Jurkat, Clone E6-1 (cell line): ENCODE measurements at places on chromosomes 7 and 10.

DNA sequence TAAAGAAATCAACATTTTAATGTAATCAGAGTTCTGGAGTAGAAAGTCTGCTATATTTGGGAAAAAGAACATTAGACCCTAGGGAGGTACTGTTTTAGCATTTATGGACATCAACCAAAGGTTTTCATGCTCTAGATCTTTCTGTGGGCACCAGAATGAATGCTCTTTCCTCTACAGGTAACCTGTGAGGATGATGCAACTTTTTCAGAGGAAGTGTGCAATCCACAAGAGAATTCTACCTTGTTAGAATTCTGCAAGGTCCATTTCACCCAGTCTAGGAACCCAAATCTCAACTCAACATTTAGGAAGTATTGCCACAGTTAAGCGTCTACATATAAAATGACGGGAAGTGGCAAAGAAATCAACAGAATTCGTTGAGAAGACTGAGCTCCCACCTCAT lies 139.9 kb upstream of the FAM171A1 start:
- no peak for DNase-seq

DNA sequence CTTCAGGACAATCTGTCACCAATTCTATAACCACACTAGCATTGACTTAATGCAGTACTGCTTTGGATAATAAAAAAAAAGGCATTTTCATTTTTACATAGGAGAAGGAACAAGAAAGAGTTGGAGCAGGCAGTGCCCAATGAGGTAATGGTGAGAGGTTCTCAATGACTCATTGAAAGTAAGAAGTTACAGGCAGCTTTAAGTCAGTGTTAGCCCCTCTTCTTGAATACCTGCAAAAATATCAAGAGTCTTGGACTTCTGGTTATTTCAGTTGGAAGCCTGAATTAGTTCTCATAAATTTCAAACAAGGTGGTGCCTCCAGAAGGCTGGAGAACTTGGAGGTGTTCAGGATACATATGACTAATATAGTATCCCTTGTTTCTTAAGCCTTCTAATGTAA lies 422.5 kb downstream of the HTR7 start:
- no peak for DNase-seq

DNA sequence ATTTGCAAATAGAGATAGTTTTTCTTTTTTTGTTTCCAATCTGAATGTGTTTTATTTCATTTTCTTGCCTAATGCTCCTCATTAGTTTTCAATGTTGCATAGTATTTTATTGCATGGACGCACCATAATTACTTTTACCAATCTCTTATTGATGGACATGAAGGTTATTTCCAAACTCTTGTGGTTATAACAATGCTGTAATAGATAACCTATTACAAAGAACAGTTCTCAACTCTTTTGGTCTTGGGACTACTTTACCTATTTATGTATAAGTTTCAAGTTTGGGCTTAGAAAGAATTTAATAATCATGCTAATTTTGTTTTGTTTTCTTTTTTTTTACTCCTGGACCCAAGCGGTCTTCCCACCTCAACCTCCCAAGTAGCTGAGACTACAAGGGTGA lies 7.0 kb downstream of the SHLD2 start:
- no peak for DNase-seq

DNA sequence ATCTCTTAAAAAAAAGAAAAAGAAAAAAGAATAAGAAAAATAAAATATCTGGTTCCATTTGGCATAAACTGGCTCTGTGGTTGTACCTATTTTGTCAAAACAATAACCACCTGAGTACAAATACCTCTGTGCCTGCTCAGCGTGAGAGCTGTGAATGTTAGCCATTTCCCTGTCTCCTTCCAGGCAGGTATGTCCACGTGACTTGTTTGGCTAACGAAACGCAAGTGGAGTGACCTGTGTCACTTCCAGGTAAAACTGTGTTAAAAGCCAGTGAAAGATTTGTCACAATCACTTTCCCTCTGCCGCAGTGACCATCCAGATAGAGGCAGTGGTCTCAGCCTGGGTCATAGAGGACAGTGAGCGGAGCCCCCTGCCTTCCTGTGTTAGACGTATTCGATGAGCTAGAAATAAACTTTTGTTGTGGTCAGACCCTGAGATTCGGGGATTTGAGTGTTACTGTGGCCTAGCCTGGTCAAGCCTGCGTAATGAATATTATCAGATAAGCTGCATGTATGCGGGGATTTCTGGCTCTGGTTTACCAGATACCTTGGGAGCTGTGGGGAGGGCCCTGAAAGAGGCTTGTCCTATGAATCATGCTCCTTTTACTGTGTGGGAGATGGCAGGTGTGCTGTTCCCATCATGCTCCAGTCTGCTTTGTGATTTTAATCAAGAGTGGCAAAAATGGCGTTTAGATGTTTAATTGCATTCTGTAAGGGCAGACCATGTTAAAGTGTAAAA lies 3.8 kb downstream of the PTER start:
- DNase-seq, result no peak

- no peak for DNase-seq
Observed at GRCh38 chr7:85479918-85480643, 293.2 kb upstream of the SEMA3D start.

- DNase-seq, result no peak
Observed at GRCh38 chr7:999941-1000935, 17.3 kb downstream of the CYP2W1 start.

GRCh38 chr7:379456-380138 lies 89.6 kb downstream of the FOXL3 start:
- DNase-seq, result no peak

GRCh38 chr10:52949899-52950298 lies 177.3 kb upstream of the MBL2 start:
- peak; percentile 6 for DNase-seq

- peak; percentile 3 for DNase-seq
Observed at GRCh38 chr10:102268375-102268888, 23.1 kb downstream of the GBF1 start.

DNA sequence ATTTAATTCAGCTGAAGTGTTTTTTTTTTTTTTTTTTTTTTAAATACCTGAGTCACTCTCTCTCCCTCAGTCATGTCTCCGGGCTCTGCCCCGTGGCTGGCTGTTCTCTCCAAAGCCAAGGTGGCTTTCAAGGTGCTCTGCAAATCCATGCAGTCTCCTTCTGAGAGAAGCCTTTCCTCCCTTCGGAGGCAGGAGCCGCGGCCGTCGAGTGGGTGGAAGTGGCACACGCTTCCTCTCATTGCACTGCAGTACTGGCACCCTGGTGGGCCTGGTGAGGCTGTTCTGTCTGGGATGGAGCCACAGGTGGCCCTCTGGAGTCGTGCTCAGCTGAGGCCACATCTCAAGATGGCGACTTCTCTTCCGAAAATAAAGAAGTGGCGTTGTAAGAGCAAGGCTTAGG lies 221.8 kb downstream of the GLRX3 start:
- no peak for DNase-seq

DNA sequence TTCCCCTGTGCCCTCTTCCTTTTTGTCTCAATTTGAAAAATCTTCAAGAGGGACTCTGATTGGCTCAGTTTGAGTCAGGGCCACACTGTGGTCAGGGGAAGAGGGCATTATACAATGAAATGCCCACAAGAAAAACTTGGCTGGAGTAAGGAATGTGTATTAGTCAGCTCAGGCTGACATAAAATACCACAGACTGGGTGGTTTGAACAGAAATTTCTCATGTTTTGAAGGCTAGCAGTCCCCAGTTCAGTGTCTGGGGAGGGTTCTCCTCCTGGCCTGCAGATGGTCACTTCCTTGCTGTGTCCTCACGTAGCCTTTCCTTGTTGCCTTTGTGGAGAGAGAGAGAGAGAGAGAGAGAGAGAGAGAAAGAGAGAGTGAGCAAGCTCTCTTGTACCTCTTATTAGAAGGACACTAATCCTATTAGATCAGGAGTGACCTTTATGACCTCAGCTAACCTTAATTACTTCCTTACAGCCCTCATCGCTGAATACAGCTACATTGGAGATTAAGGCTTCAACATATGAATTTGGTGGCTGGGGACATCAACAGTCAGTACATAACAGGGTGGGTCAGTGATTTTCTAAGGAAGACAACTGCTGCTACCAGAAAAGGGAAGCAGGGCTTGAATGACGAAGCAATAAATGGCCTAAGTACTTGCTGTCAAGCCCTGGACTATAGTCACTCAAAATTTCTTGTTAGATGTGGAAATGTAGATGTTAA lies 25.8 kb upstream of the FAM13C start:
- no peak for DNase-seq

DNA sequence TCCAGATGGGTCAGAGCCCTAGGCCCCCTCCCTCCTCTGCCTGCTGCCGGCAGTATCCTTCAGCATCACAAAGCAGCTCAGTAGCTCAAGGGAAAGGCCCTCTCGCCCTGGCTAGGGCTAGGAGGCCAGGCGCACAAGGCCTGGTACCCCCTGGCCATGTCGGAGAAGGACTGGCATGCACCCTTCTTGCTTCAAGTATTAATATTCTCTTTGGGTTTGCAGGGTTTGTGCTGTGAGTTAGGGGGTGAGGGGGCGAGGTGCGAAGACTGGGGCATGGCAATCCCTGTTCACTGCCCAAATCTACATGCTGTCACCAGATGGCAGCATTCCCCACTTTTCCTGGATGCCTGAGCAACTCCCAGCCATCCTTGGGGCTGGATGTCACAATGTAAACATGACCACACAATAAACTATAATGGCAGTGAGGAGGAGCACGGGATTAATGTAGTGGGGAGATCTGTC lies 105.2 kb downstream of the NEURL1 start:
- DNase-seq, result no peak

DNA sequence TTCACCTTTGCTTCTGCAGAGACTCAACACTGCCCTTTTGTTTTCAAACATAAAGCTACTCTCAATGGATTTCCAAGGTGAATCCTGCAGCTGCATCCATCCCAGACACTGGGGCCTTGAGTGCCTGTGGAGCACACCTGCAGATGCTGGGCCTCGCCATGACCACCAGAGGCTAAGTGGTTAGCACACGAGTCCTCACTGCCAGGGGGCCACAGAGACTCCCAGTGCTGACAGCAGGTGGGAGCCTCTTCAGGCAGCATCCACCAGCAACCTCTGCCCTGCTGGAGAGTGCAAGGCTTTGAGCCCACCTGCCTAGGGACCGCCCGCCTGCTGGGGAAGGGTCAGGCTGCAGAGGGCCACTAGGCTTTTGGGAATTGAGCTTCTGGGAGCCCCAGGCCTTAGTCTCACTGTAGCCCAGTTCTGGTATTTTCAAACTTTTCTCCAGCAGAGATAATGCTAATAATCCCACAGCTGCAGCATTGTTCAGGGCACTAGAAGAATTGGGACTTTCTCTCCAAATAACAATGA lies 9.4 kb upstream of the HPS1 start:
- no peak for DNase-seq

GRCh38 chr7:128029405-128029995 lies 1.7 kb downstream of the LRRC4 start:
- no peak for DNase-seq

DNA sequence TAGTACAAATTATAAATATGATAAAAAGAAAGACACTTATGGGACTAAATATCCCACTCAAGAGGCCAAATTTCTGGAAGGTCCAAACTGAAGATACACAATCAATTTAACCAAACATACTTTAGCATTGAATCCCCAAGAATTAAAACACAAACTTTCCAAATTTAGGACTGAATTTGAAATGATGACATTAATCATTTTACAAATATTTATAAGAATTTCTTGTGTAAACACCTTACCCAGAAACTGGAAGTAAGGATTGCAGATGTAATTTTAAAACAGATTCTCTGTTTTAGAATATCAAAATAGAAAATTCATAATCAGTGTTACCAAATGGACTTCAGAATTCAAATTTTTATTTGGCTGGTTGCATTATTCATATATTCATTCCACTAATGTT lies 588.2 kb upstream of the KCND2 start:
- no peak for DNase-seq
